Testis (tissue), 5 donors: ENCODE measurements at places on chromosomes 1 and 21.

DNA sequence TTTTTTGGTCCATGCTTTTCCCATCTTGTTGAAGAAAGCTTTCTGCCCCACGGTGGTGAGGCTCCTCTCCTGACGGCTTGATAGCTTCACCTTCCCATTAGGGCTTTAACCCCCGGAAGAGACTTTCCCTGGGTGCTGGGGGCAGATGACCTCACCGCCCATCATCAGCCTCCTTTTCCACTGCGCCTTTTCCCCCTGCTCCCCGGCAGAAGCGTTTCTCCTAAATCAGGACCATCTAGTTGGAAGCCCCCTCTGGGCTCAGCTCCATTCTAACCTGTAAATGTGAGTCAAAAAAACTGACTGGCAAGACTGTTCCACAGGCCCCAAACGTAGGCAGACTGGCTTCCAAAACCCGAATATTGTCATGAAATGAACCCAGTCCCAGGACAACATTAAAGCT, 6.7 kb downstream of the POFUT2 start:
- no peaks in the 10 kb centered on the region for H3K27me3 ChIP-seq
- no peaks in the 10 kb centered on the region for H3K36me3 ChIP-seq
- no peak for DNase-seq
- no peaks in the 10 kb centered on the region for H3K4me1 ChIP-seq
- no peak overlapping the region for H3K27ac ChIP-seq
- H3K4me3 ChIP-seq: no peak overlapping the region

DNA sequence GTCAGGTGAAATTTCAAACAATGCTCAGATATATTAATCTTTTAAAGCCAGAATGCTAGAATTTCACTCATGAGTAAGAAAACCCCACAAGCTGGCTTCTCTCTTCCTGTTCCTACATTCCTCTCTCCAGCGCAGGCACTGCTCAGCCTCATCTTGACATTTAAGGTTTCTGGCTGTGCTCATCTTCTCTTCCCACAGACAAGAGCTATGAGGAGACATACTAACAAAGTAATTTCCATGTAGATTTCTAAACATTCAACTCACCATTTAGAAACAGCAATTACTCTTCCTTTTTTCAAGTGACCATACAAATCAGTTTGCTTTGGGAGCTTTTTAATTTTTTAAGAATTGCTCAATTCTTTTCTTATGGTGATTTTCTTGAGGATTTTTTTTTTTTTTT, 7.8 kb upstream of the LRRC8D start:
- H3K36me3 ChIP-seq: no peaks in the 10 kb centered on the region
- no peaks in the 10 kb centered on the region for H3K4me1 ChIP-seq
- no peak overlapping the region for H3K4me3 ChIP-seq
- DNase-seq: no peak

- DNase-seq: no peak
- H3K27me3 ChIP-seq: no peaks in the 10 kb centered on the region
- H3K27ac ChIP-seq: no peak overlapping the region
- no peaks in the 10 kb centered on the region for H3K4me1 ChIP-seq
Measured at GRCh38 chr1:87600854-87601253, 272.2 kb downstream of the LMO4 start.

GRCh38 chr21:33286076-33286475, 19.9 kb downstream of the IL10RB start:
- peaks cover 44% of the 10 kb centered on the region for H3K4me1 ChIP-seq
- no peaks in the 10 kb centered on the region for H3K36me3 ChIP-seq
- no peak overlapping the region for H3K4me3 ChIP-seq
- peak overlapping the region; percentile 79 for H3K27ac ChIP-seq

GRCh38 chr1:27736252-27736651, 10.5 kb downstream of the FAM76A start:
- no peaks in the 10 kb centered on the region for H3K4me1 ChIP-seq
- no peak for DNase-seq
- no peak overlapping the region for H3K27ac ChIP-seq
- no peaks in the 10 kb centered on the region for H3K27me3 ChIP-seq

GRCh38 chr1:36458910-36459309, 5.3 kb downstream of the MRPS15 start:
- H3K4me1 ChIP-seq: peaks cover 7% of the 10 kb centered on the region
- no peaks in the 10 kb centered on the region for H3K27me3 ChIP-seq
- no peaks in the 10 kb centered on the region for H3K36me3 ChIP-seq
- H3K27ac ChIP-seq: no peak overlapping the region
- H3K4me3 ChIP-seq: no peak overlapping the region

DNA sequence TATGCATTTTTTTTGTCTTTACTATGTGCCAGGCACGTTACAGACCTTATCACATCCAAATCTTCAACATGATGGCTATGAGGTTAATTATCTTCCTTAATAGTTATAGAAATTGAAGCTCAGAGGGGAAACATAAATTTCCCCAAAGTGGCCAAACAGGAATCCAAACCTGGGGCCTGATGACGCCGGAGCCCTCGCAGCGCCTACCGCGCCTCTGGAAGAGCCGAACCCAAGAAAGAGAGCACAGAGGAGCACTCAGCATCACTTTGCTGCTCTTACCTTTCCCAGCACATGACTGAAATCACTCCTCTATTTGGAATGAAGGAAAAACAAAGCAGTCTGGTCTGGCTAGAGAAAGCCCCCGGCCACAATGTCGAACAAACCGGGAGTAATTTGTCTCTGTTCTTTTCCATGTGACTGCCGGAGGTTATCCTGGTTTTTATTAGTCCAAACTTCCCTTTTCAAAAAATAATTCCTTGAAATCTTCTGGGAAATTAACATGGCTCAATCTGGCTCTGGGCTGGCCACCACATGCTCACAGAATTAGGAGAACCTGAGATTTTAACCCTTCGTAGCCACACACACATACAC, 195.5 kb downstream of the ADSS2 start:
- H3K4me1 ChIP-seq: no peaks in the 10 kb centered on the region
- no peaks in the 10 kb centered on the region for H3K36me3 ChIP-seq
- no peak overlapping the region for H3K27ac ChIP-seq
- H3K4me3 ChIP-seq: no peak overlapping the region

DNA sequence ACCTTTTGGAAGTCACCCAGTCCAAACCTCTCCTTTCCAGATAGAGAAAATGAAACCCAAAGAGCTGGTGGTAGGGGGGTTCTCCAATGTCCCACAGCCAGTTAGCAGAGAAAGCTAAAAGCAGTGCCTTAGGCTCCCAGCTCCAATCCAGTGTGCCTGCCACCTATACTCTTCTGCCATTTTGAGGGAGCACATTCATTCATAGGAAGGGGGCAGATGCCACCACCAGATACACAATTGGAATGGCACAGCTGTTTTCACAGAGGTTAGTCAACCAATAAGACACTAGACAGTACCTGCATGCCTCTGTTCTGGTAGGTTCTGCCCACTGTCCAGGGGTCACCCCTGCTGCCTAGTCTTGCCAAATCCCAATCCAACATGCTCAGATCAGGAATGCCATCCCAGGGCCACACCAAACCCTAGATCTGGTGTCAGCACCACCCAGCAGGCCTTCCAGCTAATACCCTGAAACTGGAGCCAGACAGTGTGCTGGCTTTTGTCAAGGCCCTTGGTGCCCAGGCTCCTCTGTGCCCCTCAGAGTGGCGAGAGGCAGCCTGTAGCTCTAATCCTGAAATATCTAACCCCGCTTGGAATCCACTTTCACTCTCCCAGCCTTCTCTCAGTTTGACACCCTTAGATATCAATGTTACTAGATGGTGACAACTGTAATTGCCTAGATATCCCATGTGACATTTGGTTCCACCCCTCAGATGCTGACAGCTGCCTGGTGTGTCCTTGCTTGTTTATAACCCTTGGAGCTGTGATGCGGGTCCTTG, 178.6 kb downstream of the TGFBR3 start:
- no peaks in the 10 kb centered on the region for H3K27me3 ChIP-seq
- H3K4me1 ChIP-seq: no peaks in the 10 kb centered on the region
- H3K4me3 ChIP-seq: no peak overlapping the region
- DNase-seq: no peak
- H3K36me3 ChIP-seq: no peaks in the 10 kb centered on the region

GRCh38 chr1:83999316-83999819, 436 bp upstream of the TTLL7 start:
- H3K27ac ChIP-seq: peak overlapping the region; percentile 74
- peak; percentile 86 for DNase-seq
- peaks cover 6% of the 10 kb centered on the region for H3K4me1 ChIP-seq
- H3K4me3 ChIP-seq: peak overlapping the region; percentile 95
- H3K27me3 ChIP-seq: no peaks in the 10 kb centered on the region

- H3K4me1 ChIP-seq: no peaks in the 10 kb centered on the region
- no peaks in the 10 kb centered on the region for H3K36me3 ChIP-seq
- no peak overlapping the region for H3K4me3 ChIP-seq
- no peak overlapping the region for H3K27ac ChIP-seq
- no peaks in the 10 kb centered on the region for H3K27me3 ChIP-seq
Measured at GRCh38 chr1:1753607-1754005, 24.7 kb downstream of the NADK start.

GRCh38 chr21:34018185-34018584, 55.2 kb upstream of the MRPS6 start:
- no peaks in the 10 kb centered on the region for H3K36me3 ChIP-seq
- H3K27ac ChIP-seq: no peak overlapping the region
- no peak for DNase-seq
- H3K27me3 ChIP-seq: no peaks in the 10 kb centered on the region
- no peak overlapping the region for H3K4me3 ChIP-seq

DNA sequence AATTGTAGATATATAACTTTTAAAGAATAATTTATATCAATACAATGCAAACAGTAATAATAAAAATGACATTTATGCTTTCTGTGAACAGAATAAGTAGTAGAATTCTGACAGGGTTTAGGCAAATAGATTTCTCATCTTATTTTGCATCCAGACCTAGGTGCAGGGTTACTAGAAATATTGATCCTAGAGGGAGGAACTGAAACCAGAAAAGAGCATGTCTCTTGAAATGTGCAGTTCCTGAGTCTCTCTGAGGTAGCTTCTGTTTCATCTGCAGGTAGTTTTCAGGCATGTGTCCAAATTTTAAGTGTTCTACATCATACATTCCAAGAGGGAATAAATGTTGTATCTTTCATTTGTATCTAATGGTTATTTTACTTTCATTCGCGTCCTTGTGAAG, 631.9 kb upstream of the ADGRL4 start:
- no peak for DNase-seq
- H3K4me3 ChIP-seq: no peak overlapping the region
- H3K27me3 ChIP-seq: no peaks in the 10 kb centered on the region
- no peaks in the 10 kb centered on the region for H3K4me1 ChIP-seq
- H3K27ac ChIP-seq: no peak overlapping the region
- H3K36me3 ChIP-seq: no peaks in the 10 kb centered on the region

DNA sequence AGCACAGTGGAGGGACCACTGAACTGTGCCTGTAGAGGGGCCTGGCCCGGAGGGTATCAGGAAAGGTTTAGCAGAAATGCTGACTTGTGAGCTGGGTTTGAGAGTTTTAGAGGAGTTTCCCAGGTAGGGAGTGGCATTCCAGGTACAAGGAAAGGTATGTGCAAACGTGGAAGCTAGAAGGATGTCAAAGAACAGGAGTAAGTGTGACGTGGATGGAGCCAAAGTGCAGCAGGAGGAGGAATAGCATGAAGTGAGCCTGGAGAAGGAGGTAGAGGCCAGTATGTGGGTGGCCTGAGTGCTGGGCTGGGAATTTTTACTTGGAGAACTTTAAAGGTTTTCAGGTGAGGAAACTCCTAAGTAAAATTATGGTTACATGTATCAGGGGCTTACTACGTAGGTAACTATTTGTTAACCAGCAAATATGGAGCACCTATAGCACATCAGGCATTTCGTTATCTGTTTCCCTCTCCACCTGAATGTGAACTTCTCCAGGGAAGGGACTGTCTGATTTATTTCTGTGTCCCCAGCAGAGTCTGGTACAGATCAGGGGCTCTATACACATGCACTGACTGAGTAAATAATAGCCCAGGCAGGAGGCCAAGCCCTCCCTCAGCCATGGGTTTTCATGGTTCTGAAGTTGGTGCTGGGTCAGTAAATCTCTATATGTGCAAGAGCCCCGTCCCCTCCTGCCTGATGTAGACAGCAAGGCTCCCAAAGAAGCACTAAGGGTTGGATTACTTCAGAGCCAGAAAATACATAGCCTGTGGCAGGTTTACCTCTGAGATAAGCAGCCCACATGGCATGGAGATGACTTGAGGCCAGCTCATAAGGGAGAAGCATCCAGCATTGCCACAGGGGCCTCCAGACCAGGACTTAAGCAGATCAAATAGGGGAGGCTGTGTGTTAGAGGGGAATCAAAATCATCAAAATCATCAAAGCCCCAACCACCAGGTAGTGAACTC, 43.4 kb downstream of the CDCP2 start:
- no peaks in the 10 kb centered on the region for H3K4me1 ChIP-seq
- peak; percentile 7 for DNase-seq
- H3K27me3 ChIP-seq: no peaks in the 10 kb centered on the region
- no peak overlapping the region for H3K27ac ChIP-seq

GRCh38 chr1:27556435-27556780, 47.5 kb downstream of the AHDC1 start:
- no peak for DNase-seq
- no peak overlapping the region for H3K4me3 ChIP-seq
- H3K27ac ChIP-seq: peak overlapping the region; percentile 86
- H3K36me3 ChIP-seq: no peaks in the 10 kb centered on the region
- peaks cover 57% of the 10 kb centered on the region for H3K4me1 ChIP-seq
- no peaks in the 10 kb centered on the region for H3K27me3 ChIP-seq

GRCh38 chr1:12356004-12356890, 126.4 kb downstream of the VPS13D start:
- H3K27me3 ChIP-seq: no peaks in the 10 kb centered on the region
- no peaks in the 10 kb centered on the region for H3K4me1 ChIP-seq
- H3K36me3 ChIP-seq: no peaks in the 10 kb centered on the region
- H3K4me3 ChIP-seq: no peak overlapping the region
- H3K27ac ChIP-seq: no peak overlapping the region
- no peak for DNase-seq

- peak overlapping the region; percentile 60 for H3K27ac ChIP-seq
- peaks cover 12% of the 10 kb centered on the region for H3K4me1 ChIP-seq
- DNase-seq: peak; percentile 66
- no peaks in the 10 kb centered on the region for H3K36me3 ChIP-seq
- H3K4me3 ChIP-seq: peak overlapping the region; percentile 93
Measured at GRCh38 chr1:165828103-165828668, 772 bp downstream of the UCK2 start.

DNA sequence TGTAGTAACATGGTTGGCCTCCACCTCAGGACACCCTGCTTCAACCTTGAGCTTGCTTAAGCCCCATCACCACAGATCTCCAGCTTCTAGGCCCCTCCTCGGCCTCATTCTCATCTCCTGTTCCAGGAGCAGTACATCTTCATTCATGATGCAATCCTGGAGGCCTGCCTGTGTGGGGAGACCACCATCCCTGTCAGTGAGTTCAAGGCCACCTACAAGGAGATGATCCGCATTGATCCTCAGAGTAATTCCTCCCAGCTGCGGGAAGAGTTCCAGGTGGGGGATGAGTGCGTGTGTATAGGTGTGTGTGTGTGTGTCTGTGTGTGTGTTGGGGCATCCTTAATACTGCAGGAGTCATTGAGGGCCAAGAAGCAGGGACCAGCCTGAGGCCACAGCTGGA, 79.6 kb downstream of the PTPRU start:
- no peaks in the 10 kb centered on the region for H3K36me3 ChIP-seq
- H3K4me3 ChIP-seq: no peak overlapping the region
- H3K27me3 ChIP-seq: no peaks in the 10 kb centered on the region
- DNase-seq: no peak
- no peak overlapping the region for H3K27ac ChIP-seq
